ENCODE measurements at places on chromosomes 3 and 15.

DNA sequence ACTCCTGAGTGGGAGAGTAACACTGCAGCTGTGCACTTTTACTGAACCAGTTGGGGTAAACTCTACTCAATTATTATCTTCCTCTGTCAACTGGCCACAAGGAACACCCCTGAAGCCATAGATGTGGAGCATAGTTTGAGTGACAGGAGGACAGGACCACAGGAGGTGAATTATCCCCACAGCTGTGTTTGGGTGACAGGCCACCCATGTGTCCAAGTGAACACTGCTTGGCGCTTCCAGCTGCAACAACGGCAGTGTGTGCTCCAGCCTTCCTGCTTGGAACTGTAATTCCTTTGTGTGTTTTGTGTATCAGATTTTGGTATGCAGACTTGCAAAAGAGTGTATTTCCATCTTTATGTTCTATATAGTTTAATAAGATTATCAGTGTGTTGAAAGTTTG is 20.2 kb upstream of the TSPAN3 start:
- ATAC-seq: no peak

DNA sequence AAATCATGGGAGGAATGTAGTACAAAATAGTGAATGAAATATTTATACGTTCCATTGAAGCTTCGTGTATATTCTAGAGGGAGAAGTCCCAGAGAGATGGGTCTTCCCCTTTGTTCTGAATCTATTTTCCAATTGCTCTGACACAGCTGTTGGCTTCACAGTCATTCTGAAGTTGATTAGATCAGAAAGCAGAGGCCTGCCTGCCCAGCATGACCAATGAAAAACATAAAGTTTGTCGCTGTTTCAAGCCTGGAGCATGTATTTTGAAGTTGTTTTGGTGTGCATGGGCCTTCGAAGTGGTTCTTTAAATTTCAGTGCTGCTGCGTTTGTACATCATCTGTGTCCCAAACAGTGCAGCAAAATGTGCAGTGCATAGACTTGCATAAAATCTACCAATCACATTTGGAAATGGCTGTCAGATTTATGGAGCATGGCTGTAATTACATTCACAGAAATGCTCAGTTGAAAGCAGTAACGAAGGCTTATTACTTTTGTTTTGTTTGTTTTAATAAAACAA is 31.0 kb upstream of the RBMS3 start:
- no peak for ATAC-seq

DNA sequence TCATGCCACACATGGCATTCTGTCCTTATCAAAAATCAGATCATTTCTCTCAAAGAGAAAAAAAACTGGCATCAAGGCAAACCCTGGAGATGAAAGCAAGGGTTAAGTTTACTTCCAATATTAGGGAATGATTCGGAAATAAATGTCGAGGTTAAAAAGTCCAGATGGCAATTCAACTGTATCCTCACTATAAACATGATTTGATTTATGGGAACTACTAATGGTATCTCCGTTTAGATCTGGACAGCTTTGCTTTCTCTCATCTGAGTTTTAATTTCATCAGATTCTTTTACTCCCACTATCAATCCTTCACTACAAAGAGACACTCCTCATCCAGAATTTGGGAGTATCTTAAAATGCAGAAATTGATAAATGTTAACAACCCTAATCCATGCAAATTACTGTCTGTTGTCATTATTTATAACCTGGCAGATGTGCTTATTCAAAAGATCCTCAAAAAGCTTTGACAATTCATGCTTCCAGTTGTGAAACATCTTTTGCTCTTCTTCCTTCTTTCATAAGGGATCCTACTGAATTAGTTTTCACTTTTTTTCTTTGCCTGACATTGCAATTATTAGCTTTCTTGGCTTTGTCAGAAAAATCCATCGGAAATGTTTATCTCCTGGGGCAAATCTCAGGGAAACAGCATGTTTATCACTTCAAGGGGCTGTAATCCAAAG is 903.2 kb downstream of the MCTP2 start:
- ATAC-seq: no peak

DNA sequence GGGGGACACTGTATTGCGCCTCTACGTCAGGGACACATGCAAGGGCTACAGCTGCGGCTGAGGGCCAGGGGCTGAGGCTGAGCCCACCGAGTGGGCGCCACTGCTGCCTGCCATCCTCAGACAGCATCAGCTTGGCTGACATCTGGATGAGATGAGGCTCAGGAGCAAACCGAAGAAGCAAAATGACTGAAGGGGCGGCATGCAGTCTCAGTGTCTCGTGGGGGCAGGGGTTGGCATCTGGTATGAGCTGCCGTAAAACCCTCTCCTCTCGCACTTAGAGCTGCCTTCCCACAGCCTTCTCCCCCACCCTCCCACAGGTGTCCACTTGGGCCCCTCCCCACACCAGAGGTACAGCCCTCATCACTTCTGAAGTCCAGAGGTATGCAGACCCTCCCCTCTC is 24.2 kb upstream of the CMTM7 start:
- ATAC-seq: no peak

DNA sequence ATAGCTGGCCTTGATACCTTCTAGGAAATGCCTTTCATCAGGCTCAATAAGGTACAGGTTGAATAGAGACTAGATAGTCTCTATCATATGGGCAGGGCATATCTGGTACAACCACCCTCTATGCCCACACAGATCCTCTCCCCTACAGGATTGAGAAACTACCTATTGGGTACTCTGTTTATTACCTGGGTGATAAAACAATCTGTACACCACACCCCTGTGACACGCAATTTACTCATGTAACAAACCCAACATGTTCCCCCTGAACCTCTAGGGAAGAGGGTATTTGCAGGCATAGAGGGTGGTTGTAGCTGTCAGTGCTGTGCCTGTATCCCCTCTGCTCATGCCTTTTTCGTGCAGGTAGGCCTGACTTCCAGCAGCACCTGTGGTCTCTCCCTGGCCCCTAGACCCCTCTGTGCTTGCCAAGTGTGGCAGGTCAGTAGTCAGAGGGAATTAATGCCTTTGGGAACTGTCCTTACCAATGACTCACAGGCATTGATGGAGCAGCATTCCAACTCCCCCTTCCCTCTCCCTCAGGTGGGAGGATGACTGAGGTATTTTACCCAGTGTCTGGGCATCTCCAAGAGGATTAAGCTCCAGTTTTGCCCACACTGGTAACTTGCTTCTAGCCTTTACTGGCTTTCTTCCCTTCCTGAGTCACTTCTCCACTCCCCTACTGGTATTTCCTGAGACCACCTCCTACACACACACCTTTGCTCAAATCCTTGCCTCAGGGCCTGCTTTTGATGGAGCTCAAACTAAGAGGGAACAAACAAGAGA is 18.3 kb downstream of the CLSTN2 start:
- no peak for ATAC-seq

- no peak for ATAC-seq
Observed at GRCh38 chr3:14688525-14688924, 13.6 kb downstream of the C3orf20 start.

DNA sequence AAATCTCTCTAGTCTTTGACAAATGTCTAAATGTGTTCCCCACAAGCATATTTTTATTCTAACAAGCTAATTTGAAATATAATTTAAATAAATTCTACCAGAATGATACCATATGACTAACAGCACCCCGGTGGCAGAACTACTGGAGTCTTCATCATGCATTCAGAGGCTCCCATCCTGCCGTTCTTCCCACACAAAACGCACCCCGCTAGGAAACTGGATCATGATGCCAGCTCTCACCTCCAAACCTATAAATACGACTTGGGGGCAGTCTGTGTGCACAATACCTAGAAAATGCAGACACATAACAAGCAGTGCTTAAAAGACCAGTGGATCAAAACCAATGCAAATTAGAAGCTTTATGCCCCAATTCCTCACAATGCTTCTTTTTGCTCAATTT is 8.5 kb downstream of the HOMER2 start:
- ATAC-seq: no peak

GRCh38 chr3:86388820-86389219 is 602.1 kb downstream of the VGLL3 start:
- ATAC-seq: no peak

- ATAC-seq: no peak
Observed at GRCh38 chr3:82130046-82130445, 368.6 kb upstream of the GBE1 start.
